NCI-H524 (cell line): ENCODE measurements at places on chromosomes 6 and 20.

DNA sequence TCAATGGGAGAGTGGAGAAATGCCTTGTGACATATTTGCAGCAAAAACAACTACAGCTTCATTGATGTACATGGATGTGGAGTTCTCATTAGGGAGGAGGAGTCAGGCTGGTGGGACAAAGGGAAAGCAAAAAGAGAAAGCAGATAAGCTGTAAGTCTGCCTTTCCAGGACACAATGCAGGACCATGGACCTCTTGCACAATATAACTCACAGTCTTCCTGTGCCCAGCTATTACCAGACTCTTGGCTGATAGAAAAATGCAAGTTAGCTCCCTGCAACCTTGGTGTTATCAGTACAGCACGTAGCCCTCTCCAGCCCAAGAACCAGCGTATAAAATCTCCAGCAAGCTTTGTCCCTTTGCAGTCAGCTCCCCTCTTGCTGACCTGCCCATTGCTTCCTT, 232.3 kb downstream of the NFATC2 start:
- DNase-seq, result no peak

GRCh38 chr20:50197463-50198179, 7.0 kb downstream of the CEBPB start:
- no peak for DNase-seq

DNA sequence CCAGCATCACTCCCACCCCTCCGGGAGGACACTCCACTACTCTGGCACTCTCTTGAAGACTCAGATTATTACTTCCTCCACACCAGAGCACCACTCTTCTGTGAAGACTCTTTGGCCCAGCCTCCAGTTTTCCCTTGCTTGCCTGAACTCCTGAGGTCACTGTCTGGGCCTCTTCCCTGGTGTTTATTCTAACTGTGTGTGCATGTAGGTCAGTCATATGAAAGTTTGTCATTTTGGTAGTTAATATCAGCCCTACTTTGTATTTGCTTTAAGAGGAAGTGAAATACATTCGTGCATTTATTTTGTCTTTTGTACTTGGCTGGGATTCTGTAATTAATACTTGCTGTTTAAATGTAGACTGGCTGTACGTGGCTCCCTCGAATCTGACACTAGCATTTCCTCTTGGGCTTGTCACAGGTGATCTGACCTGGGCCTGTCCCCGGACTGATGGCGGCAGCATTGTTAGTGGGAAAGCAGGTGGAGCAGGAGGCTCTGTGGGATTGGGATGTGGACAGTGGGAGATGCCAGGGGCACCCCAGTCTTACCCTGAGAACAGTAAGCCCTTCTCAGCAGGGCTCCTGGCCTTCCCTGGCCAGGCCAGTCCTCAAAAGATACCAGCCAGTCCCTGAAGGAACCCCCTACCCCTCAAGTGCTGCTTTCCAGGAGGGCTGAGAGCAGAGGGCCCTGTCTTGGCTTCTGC, 350.5 kb downstream of the CDC5L start:
- no peak for DNase-seq

GRCh38 chr20:39853636-39854035, 835.4 kb downstream of the MAFB start:
- DNase-seq, result no peak

GRCh38 chr20:20477444-20478041, 109.6 kb downstream of the INSM1 start:
- DNase-seq, result no peak

DNA sequence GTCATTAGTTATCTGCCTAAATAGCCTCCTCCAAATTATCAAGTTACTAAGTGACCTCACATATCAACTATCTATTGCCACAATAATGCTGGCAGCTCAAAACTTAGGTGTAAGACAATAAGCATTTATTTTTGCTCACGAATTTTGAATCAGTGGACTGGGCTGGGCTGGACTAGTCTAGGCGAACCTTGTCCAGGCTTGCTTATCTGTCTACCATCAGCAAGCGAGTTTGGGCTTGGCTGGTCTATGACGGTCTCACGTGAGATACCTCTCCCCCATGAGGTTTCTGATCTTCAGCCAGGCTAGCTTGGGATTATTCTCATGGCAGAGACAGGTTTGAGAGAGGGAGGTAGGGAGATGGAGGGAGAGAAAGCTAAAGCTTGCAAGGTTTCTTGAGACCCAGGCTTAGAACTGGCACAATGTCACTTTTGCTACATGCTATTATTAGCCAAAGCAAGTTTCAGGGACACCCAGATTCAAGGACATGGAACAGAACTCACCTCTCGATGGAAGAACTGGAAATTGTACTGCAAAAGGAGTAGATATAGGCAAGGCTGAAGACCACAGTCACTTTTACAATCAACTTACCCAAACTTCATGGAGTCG, 80.9 kb downstream of the WASF1 start:
- no peak for DNase-seq

DNA sequence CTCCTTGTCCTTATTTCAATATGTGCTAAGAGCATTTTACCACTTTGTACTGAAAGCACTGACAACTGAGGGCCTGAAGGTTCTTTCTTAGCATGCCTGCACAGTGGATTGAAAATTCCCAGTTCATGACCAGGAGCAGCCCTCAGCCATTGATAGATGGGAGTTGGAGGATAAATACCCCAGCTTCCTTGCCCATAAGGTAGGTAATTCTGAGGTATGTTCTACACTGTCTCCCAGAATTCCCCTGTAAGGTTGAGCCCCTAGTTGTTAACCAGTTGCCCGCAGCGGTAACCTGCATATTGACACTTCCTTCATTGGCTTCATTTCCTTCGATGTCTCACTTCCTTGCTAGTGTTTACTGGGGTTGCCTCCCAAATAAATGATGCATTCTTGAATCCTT, 162.0 kb downstream of the CDC5L start:
- no peak for DNase-seq

DNA sequence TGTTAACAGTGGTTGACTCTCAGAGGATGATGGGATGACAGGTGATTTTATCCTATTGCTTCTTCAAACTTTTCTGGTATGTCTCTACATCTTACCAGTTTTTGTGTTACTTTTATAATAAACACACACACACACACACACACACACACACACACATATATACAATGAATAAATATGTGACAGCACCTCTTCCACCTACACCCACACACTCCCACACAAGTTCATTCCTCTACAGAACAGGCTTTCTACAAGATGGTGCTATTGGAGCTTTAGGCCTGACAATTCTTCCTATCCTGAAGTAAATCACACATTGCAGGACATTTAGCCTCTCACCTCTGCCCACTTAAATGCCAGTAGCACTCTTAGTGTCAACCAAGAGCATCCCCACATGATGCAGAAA, 46.7 kb upstream of the STK35 start:
- no peak for DNase-seq

DNA sequence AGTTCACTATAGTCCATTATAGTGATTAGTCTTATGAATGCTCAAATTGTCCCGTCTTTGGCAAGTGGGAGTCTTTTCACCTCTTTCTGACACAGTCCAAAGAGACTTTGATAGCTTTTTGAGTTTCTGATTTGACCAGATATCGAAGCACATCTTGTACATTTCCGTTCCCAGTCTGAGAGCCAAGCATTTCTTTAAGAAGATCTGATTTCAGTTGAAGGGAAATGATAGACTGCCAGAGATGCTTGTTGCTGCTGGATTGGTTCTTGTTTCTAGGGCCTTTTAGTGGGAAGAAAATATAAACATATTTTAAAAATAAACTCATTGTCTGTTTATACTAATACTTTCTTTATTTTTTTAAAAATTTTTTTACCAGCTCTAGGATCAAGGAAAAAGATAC, 54.1 kb upstream of the IER3 start:
- no peak for DNase-seq

GRCh38 chr6:52495922-52496321, 75.8 kb downstream of the EFHC1 start:
- DNase-seq, result no peak

DNA sequence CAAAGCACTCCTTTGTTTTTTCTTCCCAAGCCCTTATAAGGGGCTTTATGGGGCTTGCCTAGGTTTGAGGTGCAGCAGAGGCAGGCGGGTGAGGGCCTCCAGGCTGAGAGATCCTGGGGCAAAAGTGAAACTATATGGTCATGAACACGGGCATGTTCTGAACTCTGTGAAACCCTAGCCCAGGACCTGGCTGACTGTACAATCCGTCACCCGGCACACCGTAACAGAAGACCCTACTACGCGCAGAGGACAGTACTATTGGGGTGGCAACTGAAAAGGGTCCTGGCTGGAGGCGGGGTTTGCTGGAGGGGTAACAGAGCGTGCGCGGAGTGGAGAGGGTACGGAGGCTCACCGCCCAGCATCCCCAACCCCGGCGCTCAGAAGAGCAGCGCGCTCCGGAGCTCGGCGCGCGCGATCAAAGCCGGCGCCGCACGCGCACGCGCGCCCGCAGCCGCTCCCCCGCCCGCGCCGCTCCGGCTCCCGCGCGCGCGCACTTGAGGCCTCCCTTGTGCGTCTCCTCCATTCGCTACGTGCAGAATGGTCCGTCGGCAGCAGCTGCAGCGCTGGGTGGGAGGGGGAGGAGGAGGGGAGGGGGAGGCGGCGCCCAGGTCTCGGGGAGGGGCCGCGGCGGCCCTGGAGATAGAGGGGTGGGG, 54.2 kb downstream of the MRPL14 start:
- DNase-seq, result no peak

DNA sequence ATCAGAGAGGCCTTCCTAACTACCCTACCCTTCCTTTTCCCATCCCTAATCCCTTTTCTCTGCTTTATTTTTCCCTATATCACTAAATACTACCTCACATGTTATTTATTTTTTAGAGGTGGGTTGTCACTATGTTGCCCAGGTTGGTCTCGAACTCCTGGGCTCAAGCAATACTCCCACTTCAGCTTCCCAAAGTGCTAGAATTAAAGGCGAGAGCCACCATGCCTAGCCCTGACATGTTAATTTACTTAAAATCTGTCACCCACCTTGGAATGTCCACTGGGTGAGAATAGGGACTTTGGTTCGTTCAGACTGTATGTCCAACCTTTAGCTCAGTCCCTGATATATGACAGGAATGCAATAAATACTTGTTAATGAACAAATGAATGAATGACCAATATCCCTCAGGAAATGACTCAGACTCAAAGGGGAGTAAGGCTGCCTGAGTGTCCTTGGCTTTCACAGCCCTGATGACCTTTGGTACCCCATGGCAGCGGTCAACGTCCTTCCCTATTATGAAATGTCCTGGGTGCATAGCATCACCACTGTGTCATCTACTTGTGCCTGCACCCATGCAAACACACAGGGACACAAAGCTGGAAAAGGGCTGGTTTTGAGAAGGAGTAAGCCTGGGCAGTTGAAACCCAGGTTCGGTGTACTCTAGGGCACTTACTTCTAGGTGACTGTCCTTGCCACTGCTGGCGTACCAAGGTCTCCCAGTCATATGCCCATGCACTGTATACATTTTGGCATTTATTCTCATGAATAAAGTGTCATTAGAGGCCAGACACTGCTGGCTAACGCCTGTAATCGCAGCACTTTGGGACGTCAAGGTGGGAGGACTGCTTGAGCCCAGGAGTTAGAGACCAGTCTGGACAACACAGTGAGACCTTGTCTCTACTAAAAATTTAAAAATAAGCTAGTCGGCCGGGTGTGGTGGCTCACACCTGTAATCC, 26.5 kb downstream of the BCL2L1 start:
- DNase-seq, result no peak

DNA sequence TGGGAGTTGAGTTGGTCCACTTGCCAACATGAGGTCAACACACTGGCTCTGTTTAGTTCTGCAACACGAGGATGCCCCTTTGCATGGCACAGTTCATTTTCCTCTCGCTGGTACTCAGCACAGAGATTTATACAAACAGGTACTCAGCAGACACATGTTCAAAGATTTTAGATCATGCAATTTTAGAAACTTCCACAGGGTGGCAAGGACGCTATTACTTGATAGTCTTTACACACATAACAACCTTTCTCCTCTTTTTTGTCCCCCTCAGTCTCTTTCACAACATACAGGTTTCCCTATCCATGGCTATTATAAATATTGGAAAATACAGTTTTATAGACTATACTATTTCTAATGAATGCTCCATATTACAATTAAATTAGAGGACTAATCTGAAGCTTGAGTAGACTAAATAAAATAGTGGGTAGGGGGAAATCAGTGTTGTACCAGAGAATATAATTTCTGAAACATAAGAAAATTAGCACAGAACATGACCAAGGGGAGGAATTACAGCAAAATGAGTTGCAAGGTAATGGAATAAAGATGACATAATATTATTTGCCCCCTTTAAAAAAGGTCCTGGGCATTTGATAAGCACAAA, 331.8 kb upstream of the BTBD3 start:
- DNase-seq, result peak; percentile 49

- peak; percentile 61 for DNase-seq
Observed at GRCh38 chr6:6006428-6007365, at the start of gene NRN1. TSS of gene NRN1 (minus strand) at chr6:6006925. CDS start at chr6:6006749, 176 bp downstream.

GRCh38 chr20:38454556-38455473, 17.8 kb upstream of the RALGAPB start:
- no peak for DNase-seq

DNA sequence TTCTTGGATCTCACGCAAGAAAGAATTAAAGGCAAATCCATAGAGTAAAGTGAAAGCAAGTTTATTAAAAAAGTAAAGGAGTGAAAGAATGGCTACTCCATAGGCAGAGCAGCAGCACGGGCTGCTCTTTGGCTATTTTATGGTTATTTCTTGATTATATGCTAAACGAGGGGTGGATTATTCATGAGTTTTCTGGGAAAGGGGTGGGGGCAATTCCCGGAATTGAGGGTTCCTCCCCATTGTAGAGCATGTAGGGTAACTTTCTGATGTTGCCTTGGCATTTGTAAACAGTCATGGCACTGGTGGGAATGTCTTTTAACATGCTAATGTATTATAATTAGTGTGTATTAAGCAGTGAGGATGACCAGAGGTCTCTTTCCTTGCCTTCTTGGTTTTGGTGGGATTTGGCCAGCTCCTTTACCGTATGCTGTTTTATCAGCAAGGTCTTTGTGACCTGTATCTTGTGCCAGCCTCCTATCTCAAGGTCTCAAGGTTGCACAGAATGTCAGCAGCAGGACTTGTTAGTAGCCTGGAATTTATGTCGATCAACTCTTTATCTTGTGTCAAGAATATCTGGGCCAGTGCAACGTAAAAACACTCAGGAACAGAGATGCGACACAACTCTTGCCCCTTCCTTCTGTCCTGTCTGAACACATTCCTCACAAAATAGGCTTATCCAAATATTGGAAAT, 931.4 kb downstream of the QKI start:
- no peak for DNase-seq

GRCh38 chr6:83470001-83470400, 39.1 kb upstream of the ME1 start:
- no peak for DNase-seq

DNA sequence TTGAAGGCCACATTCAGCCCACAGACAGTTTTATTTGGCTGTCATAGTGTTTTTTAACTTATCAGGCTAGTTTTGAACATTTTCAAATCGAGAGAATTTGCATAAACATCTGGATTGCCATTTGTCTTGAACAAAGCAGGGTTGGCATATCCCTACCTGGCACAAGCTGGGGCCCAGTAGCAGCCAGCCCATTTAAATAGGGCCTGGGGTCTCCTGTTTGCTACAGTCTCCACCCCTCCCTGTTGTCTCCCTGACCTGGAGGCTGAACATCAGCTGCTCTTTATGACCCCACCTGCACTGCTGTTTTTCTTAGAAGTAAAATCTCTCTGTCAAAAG, 10.5 kb downstream of the BCAS4 start:
- no peak for DNase-seq
